Activated T-helper 1 cell treated with anti-CD3 and anti-CD28 coated beads, Interleukin-12 subunit alpha, Interleukin-12 subunit beta, Interleukin-2, Interleukin-4 antibody, amounts not matched to agents 30 ng/mL and 10 ng/mL and 1 ng/mL, durations not matched to agents 14 hours and 24 hours and 36 hours (primary cell): ENCODE measurements at places on chromosomes 2 and 18. TPM values are rescaled to one million over a fixed set of nuclear protein-coding genes. Genes with fewer than 3 reads are reported as not detected.

Gene POTEJ
- not detected in 2 replicates for total RNA-seq

Gene TFCP2L1
- total RNA-seq = 0.02 TPM in 1 of 2 replicates, not detected in the other

Gene VWC2L
- total RNA-seq = not detected in 2 replicates

Gene SATB2
- total RNA-seq = 0.02 TPM in 1 of 2 replicates, not detected in the other

Gene LBX2
- total RNA-seq = 0.54 and 1.1 TPM in 2 replicates

Gene KCNK3
- not detected in 2 replicates for total RNA-seq

Gene DUSP2
- total RNA-seq = 494 and 500 TPM in 2 replicates

Gene HOXD12
- total RNA-seq = not detected in 2 replicates

Gene EMILIN1
- 1.1 and 1.5 TPM in 2 replicates for total RNA-seq

Gene TTC27
- 41.3 and 42.3 TPM in 2 replicates for total RNA-seq

Gene UPP2
- not detected in 2 replicates for total RNA-seq

Gene MARCHF7
- 76.5 and 80.3 TPM in 2 replicates for total RNA-seq

Gene IKZF2
- total RNA-seq = 2.8 and 3.2 TPM in 2 replicates

Gene ACTG2
- 0.22 and 0.26 TPM in 2 replicates for total RNA-seq

Gene ALLC
- not detected in 2 replicates for total RNA-seq

Gene LONRF2
- total RNA-seq = 0.23 and 0.32 TPM in 2 replicates

DNA sequence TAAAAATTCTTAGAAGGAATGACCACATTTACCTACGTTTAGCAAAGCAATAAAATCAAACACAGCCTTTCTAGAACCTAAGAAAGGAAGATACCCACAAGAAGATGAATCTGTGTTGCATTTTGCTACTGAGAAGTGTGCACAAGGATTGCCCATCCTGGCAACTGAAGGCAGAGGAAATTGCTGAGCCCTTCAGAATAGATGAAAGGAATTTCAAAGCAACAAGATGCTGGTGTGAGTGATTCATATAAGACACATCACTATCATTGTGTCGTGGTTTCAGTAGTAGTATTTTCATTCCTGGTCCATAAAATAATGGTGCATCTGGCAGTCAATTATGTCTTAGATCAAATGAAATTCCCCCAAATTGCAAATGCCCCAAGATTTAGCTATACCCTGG is 48.4 kb upstream of the ANKRD44 start:
- no peak overlapping the region for H3K27ac ChIP-seq
- H3K36me3 ChIP-seq = no peaks in the 10 kb centered on the region
- H3K27me3 ChIP-seq = no peaks in the 10 kb centered on the region
- H3K4me1 ChIP-seq = peaks cover 26% of the 10 kb centered on the region
- H3K4me3 ChIP-seq = no peak overlapping the region

DNA sequence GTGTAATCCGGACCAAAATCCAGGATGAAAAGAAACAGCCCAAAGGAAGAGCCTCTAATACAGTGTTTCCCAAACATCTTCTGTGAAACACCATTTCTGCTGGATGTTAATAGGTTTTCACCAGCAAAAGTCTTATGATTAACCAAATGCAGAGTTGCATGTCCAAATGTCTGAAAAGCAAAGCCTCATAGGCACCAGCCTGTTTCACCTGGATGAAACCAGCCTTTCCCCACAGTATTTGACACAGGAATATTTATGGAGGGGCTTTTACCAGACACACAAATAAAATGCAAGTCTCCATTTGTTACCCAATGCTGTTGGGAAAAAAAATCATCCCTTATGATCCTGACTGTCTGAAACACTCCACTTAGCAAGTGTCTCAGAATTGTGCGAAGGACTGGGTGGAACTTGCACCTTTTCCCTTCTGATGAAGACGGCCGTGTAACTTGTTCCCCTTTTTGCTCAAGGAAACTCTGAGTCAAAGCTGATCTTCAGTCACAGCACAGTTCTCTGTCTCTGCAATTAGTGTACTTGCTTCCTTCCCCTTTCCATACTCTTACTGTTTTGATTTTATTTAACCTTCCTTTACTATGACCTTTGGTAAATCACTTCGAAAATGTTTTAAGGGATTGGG is 70.3 kb upstream of the IL1R2 start:
- no peaks in the 10 kb centered on the region for H3K36me3 ChIP-seq
- H3K4me1 ChIP-seq = no peaks in the 10 kb centered on the region
- no peak overlapping the region for H3K27ac ChIP-seq
- no peak overlapping the region for H3K4me3 ChIP-seq
- DNase-seq = no peak

GRCh38 chr2:36482576-36483214 is 115.3 kb downstream of the FEZ2 start:
- DNase-seq = no peak
- no peak overlapping the region for H3K27ac ChIP-seq
- H3K27me3 ChIP-seq = no peaks in the 10 kb centered on the region

DNA sequence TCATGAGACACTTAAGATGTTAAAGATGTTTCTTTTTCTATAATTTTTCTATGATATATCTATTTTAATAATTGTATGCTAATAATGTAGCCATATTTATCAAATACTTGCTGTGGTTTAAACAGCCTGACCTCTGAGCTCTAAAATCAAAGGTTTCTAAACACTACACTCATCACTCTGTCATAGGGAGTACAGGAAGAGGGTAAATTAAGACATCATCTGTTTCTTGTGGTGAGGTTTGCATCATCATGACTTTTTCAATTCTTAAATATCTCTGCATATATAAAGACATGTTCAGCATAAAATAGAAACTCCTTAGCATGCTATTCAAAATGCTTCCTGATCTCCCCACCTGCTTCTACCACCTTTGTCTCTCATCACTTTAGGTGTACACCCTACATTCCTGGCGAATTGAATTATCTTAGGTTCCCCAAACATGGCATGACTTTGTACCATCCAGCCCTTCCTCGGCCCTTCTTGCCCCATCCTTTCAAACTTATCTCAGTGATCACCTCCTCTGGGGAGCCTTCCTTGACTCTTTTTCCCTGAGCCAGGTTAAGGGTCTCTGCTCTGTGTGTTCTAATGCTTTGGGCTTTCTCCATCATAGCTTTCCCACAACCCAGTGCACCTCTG is 105.3 kb upstream of the TTN start:
- no peak for DNase-seq
- H3K36me3 ChIP-seq = no peaks in the 10 kb centered on the region
- no peaks in the 10 kb centered on the region for H3K4me1 ChIP-seq
- H3K27ac ChIP-seq = no peak overlapping the region
- H3K27me3 ChIP-seq = no peaks in the 10 kb centered on the region

GRCh38 chr2:27711804-27712203 is 48.1 kb downstream of the SLC4A1AP start:
- H3K36me3 ChIP-seq = no peaks in the 10 kb centered on the region
- H3K4me3 ChIP-seq = no peak overlapping the region
- DNase-seq = no peak
- no peak overlapping the region for H3K27ac ChIP-seq

DNA sequence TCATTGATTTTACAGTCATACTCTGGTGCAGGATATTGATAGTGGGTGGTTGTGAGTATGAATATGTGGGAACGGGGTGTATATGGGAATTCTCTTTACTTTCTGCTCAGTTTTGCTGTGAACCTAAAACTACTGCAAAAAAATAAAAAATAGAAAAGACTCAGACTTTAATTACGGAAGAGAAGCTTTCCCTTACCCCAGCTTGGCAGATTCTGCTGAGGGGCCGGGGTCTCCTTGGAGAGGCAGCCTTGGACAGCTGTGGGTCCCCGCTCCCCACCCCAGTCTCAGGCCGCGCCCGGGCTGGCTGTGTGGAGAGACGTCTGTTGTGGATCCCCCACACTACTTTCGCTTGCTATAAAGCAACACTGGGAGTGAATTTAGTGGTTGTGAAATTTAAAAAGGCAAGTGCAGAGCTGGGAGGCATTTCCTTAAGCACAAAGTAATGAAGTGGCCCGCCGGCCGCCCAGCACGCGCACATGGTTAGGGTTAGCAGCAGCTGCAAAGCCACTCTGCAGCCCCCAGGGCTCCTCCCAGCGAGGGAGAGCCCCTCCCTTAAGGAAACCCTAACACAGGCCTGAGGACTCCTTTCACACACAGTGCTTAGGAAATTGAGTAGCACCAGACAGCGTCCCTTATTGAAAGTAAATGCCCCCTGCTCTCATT is 102.4 kb downstream of the DDX1 start:
- H3K27me3 ChIP-seq = no peaks in the 10 kb centered on the region
- no peaks in the 10 kb centered on the region for H3K4me1 ChIP-seq
- no peak overlapping the region for H3K4me3 ChIP-seq
- H3K36me3 ChIP-seq = no peaks in the 10 kb centered on the region
- no peak for DNase-seq
- no peak overlapping the region for H3K27ac ChIP-seq

DNA sequence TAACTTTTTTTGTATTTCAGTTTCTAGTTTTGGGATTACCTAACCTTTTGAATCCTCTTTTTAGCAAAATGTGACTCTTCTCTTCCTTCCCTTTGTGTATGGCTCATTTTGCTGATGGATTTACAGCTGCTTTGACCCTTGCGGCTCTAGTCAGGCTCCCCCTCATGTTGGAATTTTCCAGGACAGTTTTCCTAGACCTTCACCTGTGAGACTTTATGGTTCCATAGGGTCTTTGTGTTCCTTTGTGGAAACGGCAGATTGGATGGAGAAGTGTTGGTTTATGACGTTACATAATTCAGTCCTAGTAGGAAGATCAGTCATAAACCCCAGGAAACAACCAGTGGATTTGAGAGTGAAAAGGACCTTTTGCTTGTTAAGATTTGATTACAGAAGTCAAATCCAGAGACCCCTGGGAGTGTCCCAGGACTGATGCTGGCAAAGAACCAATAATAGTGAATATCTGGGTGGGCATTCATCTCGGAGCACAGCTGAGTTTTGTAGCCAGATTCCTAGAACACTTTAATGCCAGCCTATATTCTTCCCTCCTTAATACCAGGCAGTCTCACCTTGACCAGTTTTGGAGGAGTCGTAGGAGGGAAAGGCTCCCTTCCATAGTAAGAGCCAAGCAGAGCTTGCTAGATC is 42.7 kb downstream of the SOCS6 start:
- DNase-seq = no peak
- no peaks in the 10 kb centered on the region for H3K4me1 ChIP-seq
- no peak overlapping the region for H3K27ac ChIP-seq
- H3K4me3 ChIP-seq = no peak overlapping the region
- peaks cover 2% of the 10 kb centered on the region for H3K27me3 ChIP-seq

DNA sequence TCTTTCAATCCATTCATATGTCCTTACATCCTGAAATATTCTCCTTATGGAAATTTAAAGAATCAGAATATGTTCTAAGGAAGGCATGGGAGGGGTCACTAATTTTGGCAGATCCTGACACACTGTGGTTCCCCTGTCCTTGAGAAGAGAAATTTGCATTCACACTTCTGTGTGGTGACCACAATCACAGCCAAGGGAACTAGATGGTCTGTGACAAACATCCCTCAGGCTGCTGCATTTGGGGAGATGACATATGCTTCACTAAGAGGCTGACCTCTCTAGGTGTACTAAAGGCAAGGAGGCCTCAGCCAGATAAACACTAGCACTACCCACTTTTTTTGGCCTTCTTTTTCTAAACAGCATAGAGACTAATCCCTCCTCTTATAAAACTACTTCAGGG is 129.6 kb downstream of the MREG start:
- H3K36me3 ChIP-seq = no peaks in the 10 kb centered on the region
- no peak overlapping the region for H3K27ac ChIP-seq
- H3K4me3 ChIP-seq = no peak overlapping the region
- peaks cover 2% of the 10 kb centered on the region for H3K27me3 ChIP-seq
- no peak for DNase-seq
- no peaks in the 10 kb centered on the region for H3K4me1 ChIP-seq

DNA sequence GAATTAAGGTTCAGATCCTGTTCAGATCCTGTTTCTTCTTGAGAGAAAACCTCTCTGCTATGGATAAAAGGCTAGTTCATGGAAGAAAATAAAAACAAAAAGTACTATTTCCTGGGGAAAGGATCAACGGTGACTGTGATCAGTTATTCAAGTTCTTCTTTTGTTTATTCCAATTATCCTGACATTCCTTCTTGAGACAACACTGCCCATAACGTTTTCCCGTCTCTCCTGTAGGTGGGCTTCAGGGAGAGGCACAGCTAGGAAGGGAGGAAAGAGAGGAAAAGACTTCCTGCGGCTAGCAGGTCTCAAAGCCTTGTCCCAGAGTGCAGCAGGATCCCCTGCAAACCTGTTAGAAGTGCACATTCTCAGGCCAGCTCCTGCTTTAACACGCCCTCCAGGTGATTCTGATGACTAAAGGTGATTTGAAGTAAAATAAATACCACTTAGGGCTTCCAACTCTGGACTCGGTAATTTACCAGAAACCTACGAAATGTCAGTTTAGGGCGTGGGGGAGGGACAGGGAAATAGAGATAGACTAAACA is 4.5 kb upstream of the FHL2 start:
- H3K27ac ChIP-seq = no peak overlapping the region
- no peaks in the 10 kb centered on the region for H3K36me3 ChIP-seq
- no peak overlapping the region for H3K4me3 ChIP-seq
- H3K27me3 ChIP-seq = peaks cover 37% of the 10 kb centered on the region
- peaks cover under 1% of the 10 kb centered on the region for H3K4me1 ChIP-seq
- no peak for DNase-seq

DNA sequence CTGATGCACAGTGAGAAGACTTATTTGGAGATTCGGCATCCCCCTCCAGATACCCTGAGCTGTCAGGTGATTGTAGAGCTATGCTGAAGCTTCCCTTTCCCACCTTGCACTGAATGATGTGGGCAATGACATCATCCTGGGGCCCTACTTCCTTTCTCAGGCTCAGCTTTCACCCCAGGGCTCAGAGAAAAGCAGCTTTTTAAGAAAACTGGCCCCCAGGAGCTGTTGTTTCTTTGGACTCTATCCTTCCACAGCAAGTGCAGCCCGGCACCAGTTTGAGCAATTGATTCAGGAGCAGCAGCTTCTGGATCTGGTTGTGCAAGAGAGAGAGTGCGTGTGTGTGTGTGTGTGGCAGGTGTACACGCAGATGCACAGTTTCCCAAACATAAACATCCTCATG is 251.3 kb downstream of the ANAPC1 start:
- peak overlapping the region; percentile 20 for H3K4me3 ChIP-seq
- DNase-seq = peak; percentile 41
- H3K4me1 ChIP-seq = peaks cover 31% of the 10 kb centered on the region
- peak overlapping the region; percentile 89 for H3K27ac ChIP-seq

GRCh38 chr2:177551989-177552421 is 159.4 kb downstream of the AGPS start:
- H3K4me1 ChIP-seq = peaks cover 22% of the 10 kb centered on the region
- H3K4me3 ChIP-seq = peak overlapping the region; percentile 95
- H3K36me3 ChIP-seq = peaks cover 3% of the 10 kb centered on the region
- DNase-seq = no peak
- H3K27me3 ChIP-seq = no peaks in the 10 kb centered on the region
- peak overlapping the region; percentile 100 for H3K27ac ChIP-seq

GRCh38 chr2:151638191-151638933 is 95.9 kb downstream of the NEB start:
- no peak for DNase-seq
- peaks cover 27% of the 10 kb centered on the region for H3K4me1 ChIP-seq
- H3K4me3 ChIP-seq = peak overlapping the region; percentile 2
